Spleen (tissue), 13 donors: ENCODE measurements at places on chromosomes 11 and 22. TPM values are rescaled to one million over a fixed set of nuclear protein-coding genes. Genes with fewer than 3 reads are reported as not detected.

TRPM5 gene
- 0.28 TPM for polyA plus RNA-seq

DNA sequence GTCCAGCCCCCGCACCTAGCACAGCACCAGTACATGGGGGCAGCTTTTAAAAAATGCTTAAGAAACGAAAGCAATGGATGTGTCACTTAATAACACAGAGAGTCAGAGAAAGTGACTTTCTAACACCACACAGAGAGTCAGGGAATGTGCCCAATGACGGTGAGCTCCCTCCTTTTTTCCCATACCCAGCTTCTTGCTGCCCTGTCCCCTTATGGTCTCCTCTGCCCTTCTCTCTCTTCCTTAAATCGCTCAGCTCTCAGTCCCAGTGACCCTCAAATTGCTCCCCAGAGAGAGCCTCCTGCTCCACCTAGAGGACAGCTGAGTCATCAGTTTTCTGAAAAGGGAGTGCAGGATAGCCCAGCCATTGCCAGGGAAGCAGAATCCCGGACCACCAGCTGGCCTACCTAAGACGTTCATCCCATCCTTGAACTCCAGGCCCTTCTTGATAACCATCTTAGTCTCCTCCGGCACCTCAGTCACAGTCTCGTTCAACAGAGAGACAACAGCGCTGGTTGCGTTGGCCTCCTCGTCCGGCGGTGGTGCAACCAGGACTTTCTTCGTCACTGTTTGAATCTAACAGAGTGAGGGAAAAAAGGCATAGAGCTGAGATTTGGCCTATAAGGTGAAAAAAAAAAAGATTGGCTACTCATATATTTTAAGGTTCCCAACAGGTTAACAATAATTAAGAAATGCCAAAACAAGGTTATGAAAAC lies 113.5 kb downstream of the SLC1A2 start:
- DNase-seq, result no peak

DNA sequence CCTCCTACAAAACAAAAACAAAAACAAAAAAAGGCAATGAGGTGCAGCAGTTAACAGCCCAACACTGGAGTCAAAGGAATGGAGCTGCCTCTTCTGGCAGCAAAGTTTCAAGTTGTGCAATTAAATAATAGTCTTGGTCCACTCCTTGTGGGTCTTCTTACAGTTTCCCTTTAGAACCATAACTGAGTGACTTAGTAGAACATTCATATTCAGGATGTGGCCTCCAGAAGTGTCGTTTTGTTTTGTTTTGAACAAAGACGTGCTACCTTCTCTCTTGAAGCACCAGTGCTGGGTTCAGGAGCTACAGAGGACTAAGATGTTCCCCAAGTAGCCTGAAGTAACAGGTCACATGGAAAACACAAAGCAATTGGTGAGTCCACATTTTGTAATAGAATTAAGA lies 2.0 kb upstream of the JAML start:
- DNase-seq, result no peak

DNA sequence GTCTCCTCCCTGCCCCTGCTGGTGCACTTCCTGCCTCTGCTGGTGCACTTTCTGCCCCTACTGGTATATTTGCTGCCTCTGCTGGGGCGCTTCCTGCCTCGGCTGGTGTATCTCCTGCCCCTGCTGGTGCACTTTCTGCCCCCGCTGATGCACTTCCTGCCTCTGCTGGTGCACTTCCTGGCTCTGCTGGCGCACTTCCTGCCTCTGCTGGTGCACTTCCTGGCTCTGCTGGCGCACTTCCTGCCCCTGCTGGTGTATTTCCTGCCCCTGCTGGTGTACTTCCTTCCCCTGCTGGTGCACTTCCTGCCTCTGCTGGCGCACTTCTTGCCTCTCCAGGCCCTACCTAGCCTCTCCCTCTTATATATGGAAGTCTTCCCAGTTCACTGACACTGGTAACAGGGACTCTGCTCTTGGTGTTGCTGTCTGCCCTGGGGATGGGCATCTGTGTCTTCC lies 10.1 kb downstream of the MTFP1 start:
- DNase-seq, result peak; percentile 91

DNA sequence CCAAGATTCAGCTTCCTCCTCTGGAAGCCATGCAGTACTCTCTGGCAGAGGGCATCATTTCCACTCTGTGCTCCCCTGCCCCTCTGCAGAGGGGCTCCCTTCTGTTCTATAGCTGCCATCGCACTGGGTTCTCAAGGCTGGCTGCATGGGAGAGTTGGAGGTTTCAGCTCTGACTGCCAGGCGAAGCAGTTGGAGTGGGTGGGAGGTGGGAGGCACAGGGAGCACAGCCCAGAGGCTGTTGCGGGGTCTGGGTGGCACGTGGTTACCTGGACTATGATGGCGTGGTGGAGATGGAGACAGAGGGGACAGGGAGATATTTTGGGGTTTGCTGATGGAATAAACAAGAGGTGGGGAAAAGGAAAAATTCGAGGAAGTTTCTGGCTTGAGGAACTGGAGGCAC lies 4.8 kb downstream of the PMM1 start:
- DNase-seq, result no peak

C11orf65 gene
- 0.22 TPM for polyA plus RNA-seq

THY1 gene
- polyA plus RNA-seq, result 6.1 TPM

PGR gene
- 0.13 TPM for polyA plus RNA-seq
